Left forelimb (tissue), 1 donor: ENCODE measurements at places on chromosomes 2 and 18.

GRCh38 chr2:135252805-135253458 lies 200.8 kb downstream of the RAB3GAP1 start:
- DNase-seq: no peak

GRCh38 chr2:78035804-78036203 lies 513.6 kb upstream of the LRRTM4 start:
- no peak for DNase-seq

DNA sequence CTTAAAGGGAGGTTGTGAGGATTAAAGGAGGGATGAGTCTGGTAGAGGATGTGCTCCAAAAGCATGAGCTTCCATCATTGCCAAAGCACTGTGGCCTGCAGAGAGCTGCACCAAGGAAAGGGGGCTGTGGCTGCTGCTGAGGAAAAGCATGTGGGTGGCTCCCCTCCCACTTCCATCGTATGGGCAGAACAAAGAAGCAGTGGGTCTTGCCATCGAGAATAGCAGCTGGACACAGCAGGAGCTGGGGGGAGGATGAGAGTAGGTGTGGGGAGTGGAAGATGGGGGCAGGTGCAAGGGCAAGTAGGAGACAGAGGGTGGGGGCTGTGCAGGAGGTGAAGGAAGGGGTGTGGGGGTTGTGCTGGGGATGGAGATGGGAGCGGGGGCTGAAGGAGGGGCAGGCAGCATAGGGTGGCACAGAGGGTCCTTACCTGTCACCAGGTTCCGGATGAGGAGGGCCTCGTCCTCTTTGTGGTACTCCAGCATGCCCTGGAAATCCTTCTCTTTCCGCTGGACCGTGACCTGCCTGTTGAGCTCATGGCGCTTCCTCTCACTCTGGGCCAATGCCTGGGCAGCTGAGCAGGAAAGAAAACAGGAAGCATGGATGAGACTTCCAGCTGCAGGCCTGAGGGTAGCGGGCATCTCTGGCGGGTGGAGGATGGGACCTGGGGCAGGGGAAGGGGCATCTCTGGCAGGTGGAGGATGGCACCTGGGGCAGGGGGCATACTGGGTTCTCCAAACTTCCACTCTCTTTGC lies 33.6 kb upstream of the ACAA2 start:
- DNase-seq: no peak

- DNase-seq: no peak
Measured at GRCh38 chr2:25470806-25471205, 129.1 kb upstream of the DNMT3A start.

DNA sequence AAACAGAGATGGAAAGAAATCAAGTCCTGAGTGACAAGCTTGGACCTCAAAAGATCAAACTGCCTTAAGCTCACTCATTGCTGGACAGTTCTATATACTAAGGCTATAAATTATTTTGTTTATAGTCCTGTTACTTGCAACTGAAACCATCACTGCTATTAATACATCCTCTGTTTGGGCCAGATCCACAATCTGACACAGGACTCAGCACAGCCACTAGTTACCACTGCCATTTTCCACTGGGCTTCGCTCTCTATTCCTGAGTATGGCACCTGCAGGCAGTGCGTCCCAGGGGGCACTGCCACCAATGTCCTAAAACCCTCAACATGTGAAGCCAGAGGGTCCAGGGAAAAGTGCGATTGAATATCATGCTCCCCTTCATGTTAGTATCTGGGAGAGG lies 52.3 kb downstream of the CYP26B1 start:
- DNase-seq: no peak

- DNase-seq: no peak
Measured at GRCh38 chr2:227939271-227940027, 68.0 kb downstream of the DAW1 start.

- no peak for DNase-seq
Measured at GRCh38 chr2:160679686-160680085, 186.1 kb upstream of the RBMS1 start.

GRCh38 chr18:78994977-78995582 lies 15.5 kb downstream of the SALL3 start:
- no peak for DNase-seq

DNA sequence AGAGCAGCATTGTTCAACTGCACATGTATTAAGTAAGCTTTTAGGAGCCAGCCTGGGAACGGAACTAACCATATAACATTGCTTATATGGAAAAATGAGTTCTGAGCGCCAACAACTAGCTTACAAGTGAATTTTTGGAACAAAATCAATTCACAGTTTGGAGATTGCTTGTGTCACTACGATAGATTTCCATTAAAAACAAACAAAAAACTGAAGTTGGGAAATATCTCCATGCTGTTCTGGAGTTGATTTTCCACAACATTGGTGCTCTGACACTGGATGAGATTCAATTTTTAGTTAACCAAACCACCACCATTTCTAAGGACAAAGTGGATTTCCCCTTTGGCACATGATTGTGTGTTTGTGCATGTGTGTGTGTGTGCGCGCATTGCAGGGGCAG lies 56.9 kb upstream of the ZNF397 start:
- DNase-seq: no peak

DNA sequence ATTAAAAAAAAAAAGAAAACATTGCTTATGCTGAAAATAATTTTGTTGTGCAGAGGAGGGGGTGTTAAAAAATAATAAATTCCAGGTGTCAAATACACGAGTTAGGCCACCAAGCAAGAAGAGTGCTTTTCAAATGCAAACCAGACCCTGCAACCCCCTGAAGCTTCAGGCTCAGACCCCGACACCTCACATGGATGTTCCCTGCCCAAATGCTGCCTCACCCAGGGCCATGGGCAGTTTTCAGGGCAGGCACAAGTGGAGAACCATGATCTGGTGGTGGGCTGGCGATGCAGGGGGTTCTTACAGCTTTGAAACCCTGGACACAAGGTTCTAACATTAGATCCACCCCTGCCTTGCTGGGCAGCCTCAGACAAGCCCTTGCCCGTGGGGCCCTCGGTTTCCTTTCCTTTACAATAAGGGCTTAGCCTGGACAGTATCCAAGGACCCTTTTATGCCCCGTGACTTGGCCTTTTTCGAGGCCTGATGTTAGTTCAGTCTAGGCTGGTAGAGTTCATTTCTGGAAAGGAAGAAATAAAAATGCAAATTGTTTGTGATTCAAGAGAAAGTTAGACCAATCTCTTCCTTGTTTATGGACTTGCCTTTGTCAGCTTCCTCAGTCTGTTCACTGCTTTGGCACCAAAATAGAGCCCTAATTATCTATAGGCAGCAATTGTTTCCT lies 168.7 kb downstream of the DDX1 start:
- DNase-seq: no peak

DNA sequence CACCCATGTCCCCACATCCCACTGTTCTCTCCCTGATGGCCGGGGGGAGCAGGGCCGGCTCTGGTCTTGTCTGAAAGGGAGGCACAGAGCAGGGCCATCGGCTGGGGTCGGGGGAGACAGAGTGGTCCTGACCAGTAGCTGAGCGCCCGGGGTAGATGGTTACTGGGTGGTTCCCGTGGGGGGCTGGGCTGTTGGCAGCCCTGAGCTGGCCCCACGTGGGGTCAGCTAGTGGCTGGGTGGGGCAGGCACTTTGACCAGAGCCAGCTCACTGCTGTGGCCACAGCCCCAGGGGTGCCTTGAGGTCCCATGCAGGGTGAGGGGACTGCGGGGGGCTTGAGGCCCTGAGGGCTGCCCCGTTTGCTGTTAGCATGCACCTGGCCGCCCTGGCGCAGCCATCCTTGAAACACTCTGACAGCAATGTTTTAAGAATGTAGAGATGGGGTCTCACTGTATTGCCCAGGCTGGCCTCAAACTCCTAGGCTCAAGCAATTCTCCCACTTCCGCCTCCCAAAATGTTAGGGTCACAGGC lies 12.3 kb upstream of the NEU4 start:
- DNase-seq: no peak

- DNase-seq: no peak
Measured at GRCh38 chr2:124180635-124181034, 155.5 kb downstream of the CNTNAP5 start.

DNA sequence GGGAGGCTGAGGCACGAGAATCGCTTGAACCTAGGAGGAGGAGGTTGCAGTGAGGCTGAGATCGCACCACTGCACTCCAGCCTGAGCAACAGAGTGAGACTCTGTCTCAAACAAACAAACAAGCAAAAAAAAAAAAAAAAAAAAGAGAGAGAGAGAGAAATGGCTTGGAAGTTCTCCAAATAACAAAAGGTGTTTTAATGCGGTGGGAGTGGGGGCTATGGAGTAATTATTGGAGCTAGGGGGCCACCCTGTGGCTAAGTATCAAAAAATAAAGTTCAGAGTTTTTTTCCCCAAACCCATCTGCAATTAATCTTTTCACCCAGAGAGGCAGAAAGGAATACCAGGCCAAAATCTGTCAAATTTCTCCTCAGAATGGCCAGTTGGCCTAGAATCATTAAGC lies 23.0 kb upstream of the CEP68 start:
- DNase-seq: no peak

DNA sequence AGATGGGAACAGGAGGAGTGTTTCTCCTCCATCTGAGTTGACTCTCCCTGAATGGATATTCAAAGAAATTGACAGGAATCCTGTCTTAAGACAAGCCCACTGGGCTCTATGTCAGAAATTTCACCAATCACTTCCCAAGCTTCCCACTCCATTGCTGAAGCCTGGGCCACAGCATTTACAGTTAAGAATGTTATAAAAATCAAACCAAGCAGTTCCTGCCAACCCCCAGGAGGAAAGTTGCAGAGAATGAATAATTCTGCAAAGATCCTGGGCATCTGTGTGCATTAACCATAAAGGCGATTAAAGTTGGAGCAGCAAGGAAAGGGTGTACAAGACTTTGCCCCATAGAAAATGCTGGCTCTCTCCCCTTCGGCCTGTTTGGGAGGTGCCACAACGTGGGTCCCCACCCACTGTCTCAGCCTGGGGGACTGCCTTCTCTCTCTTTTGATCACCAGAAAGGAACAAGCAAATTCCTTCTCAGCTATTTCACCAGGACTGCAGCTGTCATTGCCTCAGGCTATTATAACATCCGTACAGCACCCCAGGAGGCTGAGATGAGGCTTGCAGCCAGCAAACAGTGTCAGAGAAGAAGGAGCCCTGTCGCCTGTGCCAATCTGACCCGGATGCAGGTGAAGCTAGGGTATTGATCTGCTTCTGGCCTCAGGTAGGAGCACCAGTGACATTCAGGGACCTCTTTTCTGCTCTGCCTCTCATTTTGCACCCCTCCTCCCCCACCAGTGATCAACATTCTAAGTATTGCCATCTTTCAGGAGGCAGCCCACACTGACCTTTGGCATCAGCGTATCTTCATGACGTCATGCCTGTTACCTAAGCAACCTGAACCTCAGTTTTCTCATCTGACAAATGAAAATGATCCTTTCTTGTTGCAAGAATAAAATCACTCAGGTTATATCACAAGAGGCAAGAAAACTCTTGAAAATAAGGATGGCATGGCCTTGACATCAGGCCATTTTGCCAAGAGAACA lies 219.0 kb downstream of the SH3BP4 start:
- no peak for DNase-seq
